Bronchial epithelial cell (primary cell): ENCODE measurements at places on chromosomes 2 and 18.

GRCh38 chr2:169572189-169572588 lies 1.5 kb downstream of the FASTKD1 start:
- no peak for DNase-seq

GRCh38 chr2:109299536-109299935 lies 170.5 kb downstream of the SH3RF3 start:
- no peak for DNase-seq

- DNase-seq = no peak
These were observed 41.0 kb downstream of the PAX8 start for GRCh38 chr2:113237604-113238160.

- no peak for DNase-seq
These were observed 138.7 kb downstream of the SPP2 start for GRCh38 chr2:234189230-234189629.

GRCh38 chr18:75003039-75003438 lies 205.9 kb downstream of the PTGR3 start:
- no peak for DNase-seq

DNA sequence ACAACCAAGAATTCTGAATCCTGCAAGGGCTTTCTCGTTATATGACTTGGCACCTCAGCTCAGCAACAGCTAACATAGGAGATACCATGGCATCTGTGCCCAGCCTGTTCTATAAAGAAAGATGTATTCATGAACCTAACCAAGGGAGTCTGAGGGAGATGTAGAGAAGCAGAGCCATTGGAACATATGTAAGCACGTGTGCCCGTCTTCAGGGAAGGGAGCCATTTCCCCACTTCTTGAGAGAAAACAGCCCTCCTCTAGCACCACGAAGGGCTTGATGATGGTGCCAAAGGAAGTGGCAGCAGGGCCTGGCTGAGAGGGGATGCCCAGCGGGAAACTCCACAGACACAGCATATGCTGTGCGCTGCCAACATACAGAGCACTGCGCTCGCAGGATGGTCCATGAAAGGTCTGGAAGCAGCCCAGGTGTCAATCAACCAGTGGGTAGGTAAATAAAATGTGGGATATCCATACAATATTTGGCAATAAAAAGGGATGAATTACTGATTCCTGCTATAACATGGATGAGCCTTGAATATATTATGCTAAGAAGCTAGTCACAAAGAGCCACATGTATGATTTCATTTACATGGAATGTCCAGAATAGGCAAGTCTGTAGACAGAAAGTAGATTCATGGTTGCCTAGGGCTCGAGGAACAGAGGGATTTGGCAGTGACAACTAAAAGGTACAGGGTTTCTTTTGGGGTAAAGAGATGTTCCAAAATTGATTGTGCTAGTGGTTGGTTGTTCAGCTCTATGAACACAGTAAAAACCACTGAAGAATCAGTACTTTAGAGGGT lies 16.1 kb downstream of the TMEM247 start:
- peak; percentile 53 for DNase-seq

- no peak for DNase-seq
These were observed 123.3 kb downstream of the NCK2 start for GRCh38 chr2:105868060-105868459.

DNA sequence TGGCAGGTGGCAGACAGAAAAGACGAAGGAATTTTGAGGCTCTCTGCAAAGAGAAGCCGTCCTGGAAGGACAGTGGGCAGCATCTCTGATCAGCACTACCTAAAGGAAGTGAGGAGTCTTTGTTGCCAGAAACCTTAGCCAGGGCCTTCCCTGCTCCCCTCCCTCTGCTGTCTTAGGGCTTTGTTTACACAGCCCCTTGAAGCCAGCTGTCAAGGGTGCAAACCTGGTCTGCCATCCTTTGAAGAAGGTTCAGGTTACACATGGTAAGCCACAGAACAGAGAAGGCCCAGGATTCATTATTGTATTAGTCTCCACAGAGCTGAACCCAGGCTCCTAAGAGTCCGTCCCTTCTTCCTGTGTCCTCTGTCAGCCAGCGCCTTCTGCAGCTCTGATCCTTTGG lies 356.7 kb downstream of the TGIF1 start:
- no peak for DNase-seq

DNA sequence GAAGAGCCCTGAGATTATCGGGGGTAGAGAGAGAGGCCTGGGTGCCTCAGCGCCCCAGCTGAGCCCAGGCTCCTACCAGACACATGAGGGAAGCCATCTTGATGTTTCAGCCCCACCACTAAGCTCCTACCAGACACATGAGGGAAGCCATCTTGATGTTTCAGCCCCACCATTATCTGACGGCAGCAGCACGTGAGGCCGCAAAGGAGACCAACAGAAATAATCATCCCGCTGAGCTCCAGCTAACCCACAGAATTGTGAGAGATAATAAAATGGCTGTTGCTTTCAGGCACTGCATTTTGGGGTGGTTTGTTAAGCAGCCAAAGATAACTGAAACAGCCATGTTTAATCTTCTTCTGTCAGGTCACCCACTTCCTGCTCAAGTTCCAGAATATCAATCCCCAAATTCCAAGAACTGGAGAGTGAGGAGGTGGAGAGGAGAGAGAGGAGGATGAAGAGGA lies 29.3 kb upstream of the SOS1 start:
- DNase-seq = no peak

DNA sequence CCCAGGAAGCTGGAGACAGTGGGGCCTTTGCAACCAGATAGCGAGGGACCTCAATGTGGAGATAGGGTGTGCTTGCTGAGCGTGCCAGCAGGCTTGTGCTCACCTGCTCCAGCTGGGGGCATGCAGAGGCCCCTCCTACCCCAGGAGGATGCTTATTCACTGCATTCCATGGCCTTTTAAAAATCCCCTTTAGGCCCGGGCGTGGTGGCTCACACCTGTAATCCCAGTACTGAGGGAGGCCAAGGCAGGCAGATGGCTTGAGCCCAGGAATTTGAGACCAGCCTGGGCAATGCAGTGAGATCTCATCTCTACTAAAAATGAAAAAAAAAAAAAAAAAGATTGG lies 54.5 kb downstream of the ODC1 start:
- DNase-seq = peak; percentile 28

DNA sequence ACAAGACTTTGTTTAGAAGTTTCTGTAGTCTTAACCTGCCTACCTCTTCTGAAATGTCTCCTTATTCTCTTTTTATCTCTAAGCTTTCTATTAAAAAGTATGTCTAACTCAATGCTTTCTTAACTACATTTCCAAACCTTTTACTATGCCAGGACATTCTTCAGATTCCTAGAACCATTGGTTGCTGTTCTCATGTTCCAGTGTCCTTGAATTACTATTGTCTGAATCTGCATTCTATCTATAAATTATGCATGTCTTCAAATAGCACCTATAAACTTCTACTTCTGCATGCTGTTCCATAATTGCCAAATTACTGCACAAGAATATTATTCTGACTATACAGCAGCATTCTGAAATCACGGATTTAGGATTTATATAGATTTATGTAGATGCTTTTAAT lies 166.0 kb upstream of the VWC2L start:
- no peak for DNase-seq

- DNase-seq = no peak
These were observed 890.1 kb upstream of the PIK3C3 start for GRCh38 chr18:41064916-41065315.

GRCh38 chr2:108417254-108417653 lies 31.8 kb upstream of the GCC2 start:
- peak; percentile 29 for DNase-seq
